T-helper 2 cell (primary cell): ENCODE measurements at places on chromosomes 1 and 21.

DNA sequence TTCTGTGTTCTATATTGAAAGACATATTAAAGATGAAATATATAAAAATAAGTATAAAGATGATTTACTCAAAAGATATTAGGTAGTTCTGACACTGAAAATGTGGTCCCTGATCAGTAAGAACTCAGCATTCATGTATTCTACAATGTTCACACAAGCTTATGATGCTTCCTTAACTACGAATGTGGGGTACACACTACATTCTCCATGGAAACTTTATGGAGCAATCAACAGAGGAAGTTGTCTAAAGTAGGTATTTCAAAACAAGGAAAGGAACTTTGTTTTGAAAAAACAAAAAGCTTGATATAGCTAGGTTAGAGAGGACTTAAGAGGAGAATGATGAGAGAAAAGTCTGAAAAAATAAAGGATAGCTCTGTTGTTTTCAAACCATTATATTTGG, 119.7 kb upstream of the RGS18 start:
- no peak for DNase-seq

GRCh38 chr1:53547231-53547790, 88.1 kb downstream of the DMRTB1 start:
- no peak for DNase-seq

DNA sequence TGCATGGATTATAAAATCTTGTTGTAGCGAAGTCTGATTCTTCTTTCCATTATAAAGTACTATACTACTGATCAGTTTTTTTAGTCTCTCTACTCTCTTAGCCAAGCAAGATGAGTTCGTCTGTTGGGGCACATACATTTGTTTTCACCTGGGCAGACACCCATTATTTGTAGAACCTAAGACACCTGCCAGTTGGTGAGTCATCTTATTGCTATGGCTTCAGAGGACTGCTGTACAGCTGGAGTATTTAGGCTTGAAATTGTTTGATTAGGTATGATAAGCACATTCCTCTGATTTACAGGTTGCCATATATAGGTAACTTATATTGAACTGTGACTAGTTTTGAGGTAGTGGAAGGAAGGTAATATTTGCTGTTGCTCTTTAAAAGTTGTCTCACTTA, 17.2 kb downstream of the RBM15 start:
- no peak for DNase-seq

DNA sequence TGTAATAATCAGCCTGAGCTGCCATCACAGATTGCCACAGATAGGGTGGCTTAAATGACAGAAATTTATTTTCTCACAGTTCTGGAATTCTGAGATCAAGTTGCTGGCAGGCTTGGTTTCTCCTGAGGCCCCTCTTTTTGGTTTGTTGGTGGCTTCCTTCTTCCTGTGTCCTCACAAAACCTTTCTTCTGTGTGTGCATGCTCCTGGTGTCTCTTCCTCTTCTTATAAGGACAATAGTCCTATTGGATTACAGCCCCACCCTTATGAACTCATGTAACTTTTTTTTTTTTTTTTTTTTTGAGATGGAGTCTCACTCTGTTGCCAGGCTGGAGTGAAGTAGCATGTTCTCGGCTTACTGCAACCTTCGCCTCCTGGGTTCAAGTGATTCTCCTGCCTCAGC, 41.0 kb upstream of the F3 start:
- no peak for DNase-seq

DNA sequence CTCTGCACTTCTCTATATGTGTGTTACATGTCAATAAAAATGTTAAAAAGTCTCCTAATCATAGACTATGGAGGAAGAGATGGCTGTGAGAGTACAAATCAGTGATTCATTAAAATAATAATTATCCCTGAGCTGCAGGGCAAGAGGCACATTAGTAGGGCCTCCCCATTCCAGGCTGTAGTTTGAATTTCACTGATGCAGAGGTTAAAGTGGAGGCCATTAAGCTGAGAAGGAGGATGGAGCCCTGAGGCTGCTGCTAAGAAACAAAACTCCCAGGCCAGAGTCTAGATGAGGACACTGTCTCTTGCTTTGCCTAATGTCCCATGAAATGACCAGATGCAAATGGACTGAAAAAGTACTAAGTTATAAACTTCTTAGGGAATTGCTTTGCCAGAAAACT, 89.1 kb upstream of the WDR26 start:
- no peak for DNase-seq

DNA sequence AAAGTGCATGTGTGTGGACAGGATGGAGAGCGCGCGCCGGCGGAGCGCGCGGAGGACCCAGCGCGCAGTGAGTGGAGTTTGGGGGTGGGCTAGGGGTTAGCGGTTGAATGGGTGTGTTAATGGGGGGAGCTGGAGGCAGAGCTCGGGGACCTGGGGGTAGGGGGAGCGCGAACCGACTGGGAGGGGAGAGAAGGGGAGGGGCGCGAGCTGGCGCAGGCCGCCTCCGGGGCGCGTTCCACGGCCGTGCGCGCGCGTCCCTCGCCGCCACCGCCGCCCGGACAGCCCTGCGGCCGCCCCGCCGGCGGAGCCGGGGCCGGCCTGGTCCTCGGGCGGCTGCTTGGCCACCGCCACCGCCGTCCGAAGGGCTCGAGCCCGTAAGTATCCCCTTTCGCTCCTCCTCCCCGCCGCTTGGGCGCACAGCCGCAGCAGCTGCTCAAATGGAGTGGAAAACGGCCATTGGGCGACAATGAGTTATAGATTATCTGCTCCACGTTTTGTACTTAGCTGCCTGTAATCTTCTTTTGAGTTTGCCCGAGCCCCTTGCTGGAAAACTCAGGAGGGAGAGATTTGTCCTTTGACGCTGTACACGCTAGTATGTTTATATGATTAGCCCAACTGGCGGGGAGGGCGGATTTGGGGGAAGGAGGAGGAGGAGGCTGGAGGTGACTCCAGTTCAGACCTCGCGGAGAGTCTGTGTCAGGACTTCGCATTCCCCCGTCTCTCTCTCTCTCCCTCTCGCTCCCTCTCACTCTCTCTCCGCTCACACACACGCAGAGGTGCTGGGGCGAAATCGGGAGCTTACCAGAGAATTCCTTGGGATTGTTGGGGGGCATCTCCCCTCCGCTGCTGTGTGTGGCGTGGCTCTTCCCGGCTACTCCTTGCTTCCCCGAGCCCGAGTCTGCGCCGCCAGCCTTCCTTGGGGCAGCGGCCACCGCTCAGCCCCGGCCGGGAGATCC, at the start of gene ADGRL2:
TSS of gene ADGRL2 (plus strand) at position 240 of the 956 bp plus-strand sequence. CDS start 36,051 bp downstream, outside the sequence.
- DNase-seq: no peak
